Hypothalamus (tissue), 51 donors: ENCODE measurements at places on chromosomes 6 and 20.

GRCh38 chr20:49132995-49133478 is 55.1 kb downstream of the STAU1 start:
- DNase-seq = no peak

- no peak for DNase-seq
These were observed 144.0 kb downstream of the FLRT3 start for GRCh38 chr20:14193443-14193842.

- DNase-seq = no peak
These were observed 691.5 kb upstream of the POU3F2 start for GRCh38 chr6:98142839-98143238.

GRCh38 chr6:30077218-30077617 is 1.6 kb upstream of the RNF39 start:
- DNase-seq = no peak

DNA sequence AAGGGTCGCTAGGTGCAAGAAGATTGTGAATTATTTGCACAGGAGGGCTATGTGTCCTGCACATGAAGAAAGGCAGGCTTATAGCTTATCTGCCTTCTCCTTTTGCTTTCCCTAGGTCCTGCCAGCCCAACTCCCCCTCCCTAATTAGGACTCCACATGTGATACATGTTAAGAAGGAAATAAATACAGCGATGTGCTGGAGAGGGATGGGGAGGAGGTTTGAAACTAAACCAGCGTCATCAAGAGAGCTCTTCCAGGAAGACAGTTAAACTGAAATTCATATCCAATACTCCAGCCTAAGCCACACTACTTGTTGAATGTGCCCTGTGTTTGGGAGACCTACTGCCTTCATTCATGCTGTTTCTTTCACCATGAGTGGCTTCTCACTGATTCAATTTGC is 34.9 kb upstream of the UTRN start:
- DNase-seq = no peak

GRCh38 chr6:26031151-26031594 is 56.1 kb upstream of the HFE start:
- no peak for DNase-seq

DNA sequence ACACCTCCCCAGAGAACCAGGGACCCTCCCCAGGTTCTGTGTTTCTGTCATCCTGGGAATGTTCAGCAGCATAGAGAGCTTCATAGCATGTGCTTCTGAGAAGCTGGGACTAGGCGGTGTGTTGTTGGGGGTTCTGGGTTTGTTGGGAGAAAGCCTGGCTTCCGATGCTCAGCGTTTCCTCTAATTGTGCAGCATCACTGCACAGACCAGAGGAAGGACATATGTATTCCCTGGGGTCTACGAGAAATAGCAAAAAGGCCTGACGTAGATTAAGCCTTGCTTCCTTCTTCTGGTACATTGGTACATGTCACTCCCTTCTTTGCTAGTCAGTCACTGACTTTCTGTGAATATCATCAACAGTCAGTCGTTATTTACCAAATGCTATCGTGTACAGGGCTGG is 96.9 kb upstream of the SGK1 start:
- DNase-seq = no peak

DNA sequence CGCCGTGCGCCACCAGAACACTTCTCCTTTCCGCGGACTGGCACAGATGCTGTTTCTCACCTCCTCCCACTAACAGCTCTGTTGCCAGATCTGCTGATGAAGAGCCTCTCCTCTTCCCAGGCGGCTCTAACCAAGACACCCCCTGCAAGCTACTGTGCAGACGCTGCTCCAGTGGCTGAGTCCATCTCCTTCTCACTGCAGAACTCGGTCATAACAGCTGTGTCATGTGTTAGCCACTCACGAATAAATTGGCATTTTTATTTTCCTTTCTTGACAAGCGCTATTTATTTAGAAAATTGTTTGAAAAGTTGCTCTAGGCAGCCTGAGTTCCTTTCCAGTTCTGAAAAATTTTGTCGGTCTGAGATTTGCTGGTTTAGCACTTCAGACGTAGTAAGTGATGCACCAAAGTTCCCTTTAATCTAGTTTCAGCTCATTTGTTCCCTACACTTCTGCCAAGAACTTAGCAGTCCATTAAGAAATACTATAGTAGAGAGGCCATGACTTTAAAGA is 12.8 kb upstream of the PLEKHG1 start:
- DNase-seq = no peak

GRCh38 chr6:109379711-109380110 is 2.6 kb downstream of the CD164 start:
- no peak for DNase-seq

DNA sequence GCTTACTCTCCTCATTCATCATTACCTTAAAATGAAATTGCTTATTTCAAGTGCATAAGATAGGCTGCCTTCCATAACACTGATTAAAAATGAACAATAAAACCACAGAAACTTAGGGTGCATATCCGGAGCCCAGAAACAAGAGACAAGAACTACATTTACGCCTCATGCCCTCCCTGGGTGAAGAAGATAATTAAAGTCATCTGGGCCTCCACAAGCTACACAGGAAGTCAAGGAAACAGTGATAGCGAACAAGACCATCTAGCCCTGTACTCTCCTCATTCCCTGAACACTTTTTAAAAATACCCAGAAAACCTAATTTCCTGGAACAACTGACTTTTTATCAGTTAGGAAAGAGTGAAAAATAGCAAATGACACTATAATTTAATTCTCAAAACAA is 6.3 kb downstream of the SOD2 start:
- no peak for DNase-seq
